ENCODE measurements at places on chromosomes 2 and 18. TPM values are rescaled to one million over a fixed set of nuclear protein-coding genes. Genes with fewer than 3 reads are reported as not detected.

DNA sequence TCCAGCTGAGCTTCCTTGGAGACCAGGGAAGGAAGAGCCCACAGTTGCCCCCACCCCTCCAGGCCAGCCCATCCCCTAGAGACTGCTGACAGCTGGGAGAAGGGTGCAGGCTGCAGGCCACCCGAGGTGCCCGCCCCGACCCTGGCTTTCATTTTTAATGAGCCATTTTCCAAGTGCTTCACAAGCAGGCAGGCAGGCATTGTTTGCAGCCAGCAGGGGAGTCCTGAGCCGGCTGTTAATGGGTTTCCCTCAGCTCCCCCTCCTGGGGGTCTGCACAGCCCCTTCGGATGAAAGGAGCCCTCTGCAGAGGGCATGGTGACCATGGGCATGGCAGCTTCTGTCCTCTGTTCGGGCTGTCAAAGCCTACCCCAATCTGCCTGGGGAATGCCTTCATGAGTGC, 94.5 kb downstream of the ZBTB7C start:
- peak; percentile 62 for DNase-seq
- H3K27me3 ChIP-seq = no peaks in the 10 kb centered on the region
- no peak overlapping the region for H3K27ac ChIP-seq
- no peaks in the 10 kb centered on the region for H3K36me3 ChIP-seq

DNA sequence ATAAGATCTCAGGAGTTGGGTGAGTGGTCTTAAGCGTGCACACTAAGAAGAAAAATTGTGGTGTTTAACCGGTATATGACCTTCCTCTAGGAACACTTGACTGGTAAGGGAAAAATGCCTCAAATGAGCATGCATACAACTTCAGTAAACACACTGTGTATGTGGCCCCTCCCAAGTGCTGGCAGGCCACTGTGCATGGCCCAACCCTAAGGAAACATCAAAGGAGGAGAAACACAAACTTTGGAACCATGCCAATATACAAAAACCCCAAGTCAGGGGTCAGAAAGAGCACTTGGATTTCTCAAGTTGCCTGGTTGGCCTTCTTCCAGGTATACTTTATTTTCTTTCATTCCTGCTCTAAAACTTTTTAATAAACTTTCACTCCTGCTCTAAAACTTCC, 308.9 kb upstream of the LRRTM4 start:
- no peak overlapping the region for H3K4me3 ChIP-seq
- H3K4me1 ChIP-seq = no peaks in the 10 kb centered on the region
- no peaks in the 10 kb centered on the region for H3K27me3 ChIP-seq
- no peaks in the 10 kb centered on the region for H3K36me3 ChIP-seq

GRCh38 chr18:79815657-79816056, 17.9 kb downstream of the KCNG2 start:
- peaks cover 50% of the 10 kb centered on the region for H3K27me3 ChIP-seq
- H3K4me3 ChIP-seq = no peak overlapping the region
- no peak overlapping the region for H3K27ac ChIP-seq
- H3K36me3 ChIP-seq = no peaks in the 10 kb centered on the region
- H3K4me1 ChIP-seq = no peaks in the 10 kb centered on the region

GRCh38 chr2:160126315-160126714, 63.9 kb upstream of the PLA2R1 start:
- no peaks in the 10 kb centered on the region for H3K36me3 ChIP-seq
- no peak overlapping the region for H3K27ac ChIP-seq
- no peaks in the 10 kb centered on the region for H3K4me1 ChIP-seq
- no peaks in the 10 kb centered on the region for H3K27me3 ChIP-seq

DNA sequence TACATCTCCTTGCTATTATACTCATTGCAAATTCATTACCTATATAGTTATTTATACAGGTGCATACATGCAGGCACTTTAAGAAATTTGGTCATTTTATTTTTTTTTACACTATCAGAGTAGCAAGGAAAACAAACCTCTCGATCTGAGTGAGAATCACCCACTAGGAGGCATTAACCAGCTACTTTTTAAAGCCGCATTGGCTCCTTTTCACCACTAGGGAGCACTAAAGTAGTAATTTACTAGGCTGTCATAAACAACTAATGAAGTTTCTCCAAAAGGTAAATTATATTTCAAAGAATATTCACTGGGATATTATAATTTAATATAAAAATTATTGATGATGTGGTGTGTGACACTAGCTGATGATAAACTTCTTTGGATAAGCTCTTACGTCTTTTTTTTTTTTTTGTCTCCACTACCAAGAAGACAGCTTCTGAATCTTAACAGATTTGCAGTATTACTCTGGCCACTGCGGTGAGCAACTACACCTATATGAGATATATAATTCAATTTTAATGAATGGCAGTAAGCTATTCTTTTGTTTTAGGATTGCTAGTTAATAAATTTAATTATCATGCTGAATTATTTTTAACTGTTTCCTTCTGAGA, 101.9 kb downstream of the NOL4 start:
- peaks cover under 1% of the 10 kb centered on the region for H3K4me1 ChIP-seq
- H3K27me3 ChIP-seq = no peaks in the 10 kb centered on the region
- H3K36me3 ChIP-seq = no peaks in the 10 kb centered on the region
- peak; percentile 72 for DNase-seq
- no peak overlapping the region for H3K4me3 ChIP-seq
- no peak overlapping the region for H3K27ac ChIP-seq

DNA sequence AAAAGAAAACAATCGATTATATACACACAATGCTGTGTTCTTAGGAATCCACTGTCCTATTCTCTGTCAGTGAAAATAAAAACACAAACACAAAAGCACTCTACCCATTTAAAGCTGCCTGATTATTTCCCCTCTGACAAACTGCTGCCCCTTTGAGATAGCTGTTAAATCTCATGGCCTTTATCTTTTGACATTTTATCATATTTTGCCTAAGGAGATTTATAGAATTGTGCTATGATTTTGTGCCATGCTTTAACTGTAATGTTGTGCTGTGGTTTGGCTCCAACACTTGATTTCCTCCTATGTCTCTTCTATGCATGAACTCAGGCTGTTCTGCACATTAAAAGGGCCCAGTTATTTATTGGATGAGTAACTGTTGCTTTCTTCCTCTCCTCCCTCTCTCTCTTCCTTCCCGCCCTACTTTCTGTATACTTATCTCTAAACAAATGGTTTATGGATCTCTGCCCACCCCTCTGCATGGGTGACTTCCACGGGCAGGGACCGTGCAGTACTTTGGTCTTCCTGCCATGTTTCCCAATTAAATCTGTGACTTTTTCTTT, 1096.6 kb downstream of the TSN start:
- no peak overlapping the region for H3K4me3 ChIP-seq
- no peak overlapping the region for H3K27ac ChIP-seq
- no peak for DNase-seq
- no peaks in the 10 kb centered on the region for H3K27me3 ChIP-seq
- no peaks in the 10 kb centered on the region for H3K4me1 ChIP-seq
- no peaks in the 10 kb centered on the region for H3K36me3 ChIP-seq

The MAB21L4 gene
- not detected for total RNA-seq

The ORMDL1 gene
- 98.8 TPM for total RNA-seq
